Activated CD4-positive, alpha-beta memory T cell treated with anti-CD3 and anti-CD28 coated beads, Interleukin-2, amount 10 ng/mL, durations not matched to agents 7 days and 5 days (primary cell): ENCODE measurements at places on chromosomes 4 and X. TPM values are rescaled to one million over a fixed set of nuclear protein-coding genes. Genes with fewer than 3 reads are reported as not detected.

DNA sequence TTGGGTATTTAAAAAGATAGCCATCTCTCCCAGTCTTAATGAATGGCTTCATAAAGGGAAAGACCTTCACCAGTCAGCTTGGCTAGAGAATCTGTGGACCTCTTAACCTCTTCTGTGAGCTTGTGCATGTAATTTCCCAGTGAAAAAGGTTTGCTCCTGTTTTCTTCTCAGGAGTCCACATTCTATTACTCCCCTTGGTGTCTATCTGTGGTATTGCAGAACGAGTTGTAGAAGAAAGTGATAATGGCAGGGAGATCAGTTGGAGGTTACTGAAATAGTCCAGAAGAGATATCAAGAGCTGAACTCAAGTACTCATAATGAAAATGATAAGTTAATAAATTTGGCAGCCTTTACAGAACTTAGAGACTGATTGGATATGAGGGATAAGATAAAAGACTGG lies 16.5 kb upstream of the VAMP7 start:
- no peak overlapping the region for H3K27ac ChIP-seq
- no peaks in the 10 kb centered on the region for H3K36me3 ChIP-seq
- no peak for DNase-seq
- peaks cover 1% of the 10 kb centered on the region for H3K27me3 ChIP-seq
- no peaks in the 10 kb centered on the region for H3K4me1 ChIP-seq

DNA sequence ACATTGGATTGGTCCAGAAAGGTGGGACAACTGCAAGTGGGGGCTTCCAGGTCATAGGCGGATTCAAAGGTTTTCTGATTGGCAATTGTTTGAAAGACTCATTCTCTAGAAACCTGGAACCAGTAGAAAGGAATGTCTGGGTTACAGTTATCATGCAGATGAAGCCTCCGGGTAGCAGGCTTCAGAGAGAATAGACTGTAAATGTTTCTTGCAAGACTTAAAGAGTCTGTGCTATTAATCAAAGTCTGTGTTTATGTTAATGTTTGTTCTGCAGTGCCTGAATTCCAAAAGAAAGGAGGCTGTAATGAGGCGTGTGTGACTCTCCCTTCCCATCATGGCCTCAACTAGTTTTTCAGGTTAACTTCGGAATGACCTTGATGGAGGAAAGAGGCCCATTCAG lies 43.9 kb upstream of the GC start:
- no peaks in the 10 kb centered on the region for H3K36me3 ChIP-seq
- H3K4me3 ChIP-seq: no peak overlapping the region
- no peak overlapping the region for H3K27ac ChIP-seq
- no peaks in the 10 kb centered on the region for H3K27me3 ChIP-seq

DNA sequence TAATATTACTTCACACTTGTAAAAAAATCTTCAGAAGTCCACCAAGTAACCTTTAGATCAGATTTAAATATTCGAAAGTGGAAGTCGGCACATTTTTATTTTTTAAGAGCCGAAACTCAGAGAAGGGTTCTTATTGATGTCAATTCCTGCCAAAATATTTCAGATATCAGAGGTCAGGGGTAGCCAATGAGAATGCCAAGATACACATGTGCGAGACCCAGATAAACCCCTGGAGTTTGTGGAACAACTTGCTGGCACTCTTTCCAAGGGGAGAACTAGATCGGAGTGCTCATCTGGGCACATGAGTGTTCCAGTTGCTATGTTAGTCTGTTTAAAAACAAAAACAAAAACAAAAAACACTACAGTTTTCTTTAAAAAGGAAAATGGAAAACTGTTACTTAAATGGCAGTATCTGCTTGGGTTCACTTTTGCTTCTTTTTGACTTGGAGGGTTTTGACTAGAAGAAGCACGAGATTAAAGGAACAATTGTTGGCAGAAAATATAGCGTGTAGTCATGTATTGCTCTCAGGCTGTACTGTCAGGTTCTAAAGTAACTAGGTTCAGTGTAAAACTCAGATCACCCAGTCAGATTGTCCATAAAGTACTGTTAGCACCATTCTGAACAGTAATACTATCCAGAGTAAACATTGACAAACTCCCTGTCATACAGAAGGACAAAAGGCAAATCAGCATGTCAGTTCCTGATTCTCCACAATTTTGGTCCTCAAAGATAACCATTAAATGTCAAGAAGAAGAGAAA lies 188.0 kb upstream of the PACRGL start:
- H3K27me3 ChIP-seq: no peaks in the 10 kb centered on the region
- no peaks in the 10 kb centered on the region for H3K4me1 ChIP-seq
- no peak overlapping the region for H3K4me3 ChIP-seq

- no peak overlapping the region for H3K4me3 ChIP-seq
- H3K36me3 ChIP-seq: no peaks in the 10 kb centered on the region
- no peaks in the 10 kb centered on the region for H3K4me1 ChIP-seq
- H3K27ac ChIP-seq: no peak overlapping the region
- H3K27me3 ChIP-seq: no peaks in the 10 kb centered on the region
These were observed 241.4 kb downstream of the FRMPD4 start for GRCh38 chrX:12379671-12380070.

DNA sequence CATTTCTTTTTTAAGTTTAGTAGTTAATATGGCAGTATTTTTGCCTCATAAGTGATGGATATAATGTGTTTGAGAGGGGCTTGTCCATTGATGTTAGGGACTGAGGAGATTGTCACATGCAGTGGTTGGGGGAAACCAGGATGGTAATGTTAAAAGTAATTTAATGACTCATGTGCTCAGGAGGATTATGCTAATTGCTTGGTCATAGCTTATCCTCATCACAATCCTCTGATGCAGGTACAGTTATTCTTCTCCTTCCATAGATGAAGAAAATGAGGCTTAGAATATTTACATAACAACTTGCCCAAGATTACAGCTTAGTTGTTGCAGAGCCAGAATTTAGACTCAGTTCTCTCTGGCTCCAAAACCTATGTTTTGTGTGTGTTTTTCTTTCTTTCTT lies 94.4 kb upstream of the SCML1 start:
- no peaks in the 10 kb centered on the region for H3K27me3 ChIP-seq
- DNase-seq: no peak
- no peaks in the 10 kb centered on the region for H3K4me1 ChIP-seq
- no peaks in the 10 kb centered on the region for H3K36me3 ChIP-seq

MXRA5 gene
- not detected for total RNA-seq
